ENCODE measurements at places on chromosomes 1 and 21.

DNA sequence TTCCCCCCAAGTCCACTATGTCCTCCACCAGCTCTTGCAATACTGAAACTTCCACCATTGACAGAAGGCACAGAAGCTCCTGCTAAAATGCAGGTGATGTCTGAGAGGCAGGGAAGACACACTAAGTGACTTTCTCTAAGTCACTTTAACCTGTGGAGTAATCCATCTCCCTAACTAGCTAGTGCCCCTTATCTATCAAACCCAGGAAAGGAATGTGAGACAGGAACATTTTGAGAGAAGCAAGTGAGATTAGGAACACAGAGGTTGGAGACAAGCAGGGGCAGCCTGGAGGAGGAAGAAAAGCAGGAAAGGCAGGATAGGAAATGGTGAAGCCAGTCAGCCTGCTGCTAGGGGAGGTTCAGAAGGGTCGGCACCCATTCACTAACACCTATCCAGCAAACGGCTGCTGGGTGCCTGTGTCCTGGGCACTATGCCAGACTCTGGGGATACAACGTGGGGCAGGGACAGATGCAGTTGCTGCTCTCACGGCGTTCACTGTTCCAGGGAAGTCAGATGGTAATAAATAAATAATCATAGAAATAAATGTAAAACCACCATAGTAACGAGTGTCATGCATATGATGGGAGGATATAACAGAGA is 7.0 kb downstream of the GPA33 start:
- no peak for DNase-seq

DNA sequence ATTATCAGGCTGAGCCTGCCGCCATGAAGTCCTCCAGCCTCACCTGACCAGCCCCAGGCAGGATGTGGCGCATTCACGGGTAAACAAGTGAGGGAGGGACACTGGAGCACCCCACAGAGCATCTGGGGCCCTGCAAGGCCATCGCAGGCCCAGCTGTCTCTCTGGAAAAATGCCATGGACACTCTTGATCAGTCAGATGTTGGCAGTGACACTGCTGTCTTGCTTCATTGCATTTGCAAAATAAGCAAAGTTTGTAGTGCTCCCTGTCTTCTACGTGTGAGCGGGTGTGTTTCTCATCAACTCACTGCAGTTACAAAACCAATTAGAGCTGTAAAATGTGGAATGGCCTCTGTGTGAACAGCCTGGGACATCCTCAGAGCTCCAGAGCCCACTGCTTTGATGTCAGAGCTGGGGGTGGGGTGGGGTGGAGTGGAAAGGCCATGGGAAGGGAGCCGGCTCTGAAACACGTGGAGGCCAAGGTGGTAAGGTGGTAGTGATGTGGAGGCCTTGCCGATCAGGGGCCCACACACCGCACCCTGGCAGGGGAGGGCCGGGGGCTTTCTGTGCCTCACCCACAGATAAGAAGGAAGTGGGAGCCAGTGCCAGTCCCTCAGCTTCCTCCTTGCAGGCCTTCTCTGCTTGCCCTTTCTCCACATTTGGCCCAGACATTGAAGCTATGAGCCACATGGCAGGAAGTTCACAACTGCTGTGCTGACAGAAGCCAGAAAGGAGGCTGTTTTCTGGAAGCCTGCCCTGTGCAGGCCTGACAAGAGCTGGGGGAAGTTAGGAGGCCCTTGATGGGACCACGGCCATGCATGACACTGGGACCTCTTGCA is 254.9 kb downstream of the RHOU start:
- DNase-seq = no peak

DNA sequence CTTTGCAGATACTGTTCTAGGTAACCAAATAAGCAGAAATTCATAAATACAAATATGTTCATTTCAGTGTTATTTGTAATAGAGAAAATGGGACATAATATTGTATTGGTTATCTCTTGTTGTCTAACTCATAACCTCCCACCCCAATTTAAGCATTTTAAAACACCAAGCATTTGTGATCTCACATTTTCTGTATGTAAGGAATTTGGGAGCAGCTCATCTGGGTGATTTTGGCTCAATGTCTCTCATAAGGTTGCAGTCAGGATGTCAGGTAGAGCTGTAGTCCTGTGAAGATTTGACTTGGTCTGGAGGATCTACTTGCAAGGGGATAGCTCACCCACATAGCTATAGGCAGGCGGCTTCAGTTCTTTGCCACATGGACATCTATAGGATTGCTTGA is 29.5 kb downstream of the CEP350 start:
- no peak for DNase-seq

DNA sequence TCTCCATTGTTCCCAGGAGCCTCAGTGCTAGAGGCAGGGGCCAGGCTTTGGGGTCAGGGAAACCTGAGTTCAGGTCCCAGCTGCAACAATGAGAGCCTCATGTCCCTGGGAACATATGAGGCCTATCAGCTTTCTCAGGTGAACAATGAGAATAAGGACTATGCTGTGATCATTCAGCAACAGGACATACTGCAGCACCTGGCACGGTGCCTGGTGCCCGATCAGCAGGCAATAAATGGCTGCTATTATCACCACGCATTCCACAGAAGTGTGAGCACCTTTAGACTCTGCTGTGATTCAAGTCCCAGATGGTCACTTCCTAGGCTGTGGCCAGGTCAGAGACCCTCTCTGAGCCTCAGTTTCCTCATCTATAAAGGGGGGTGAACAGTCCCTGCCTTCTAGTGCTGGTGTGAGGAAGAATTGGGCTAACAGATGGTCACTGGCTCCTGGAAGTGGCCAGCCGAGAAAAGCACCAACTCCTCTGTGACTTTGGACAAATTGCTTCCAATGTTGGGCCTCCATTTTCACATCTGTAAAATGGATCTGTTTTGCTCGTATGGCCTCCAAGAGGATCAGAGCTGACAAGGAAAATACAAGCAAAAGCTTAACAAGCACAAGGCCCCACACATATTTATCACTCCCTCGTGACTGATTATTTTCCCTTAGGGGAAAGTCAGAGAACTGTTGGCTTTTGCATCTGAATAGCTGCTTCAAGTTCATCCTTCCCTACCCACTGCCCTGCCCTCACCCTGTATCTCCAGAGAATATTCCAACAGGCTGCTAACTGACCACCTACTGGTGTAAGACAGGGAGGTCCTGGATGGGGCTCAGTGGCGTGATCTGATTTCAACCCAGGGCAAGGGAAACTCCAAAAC is 1.1 kb downstream of the SLC5A9 start:
- no peak for DNase-seq

DNA sequence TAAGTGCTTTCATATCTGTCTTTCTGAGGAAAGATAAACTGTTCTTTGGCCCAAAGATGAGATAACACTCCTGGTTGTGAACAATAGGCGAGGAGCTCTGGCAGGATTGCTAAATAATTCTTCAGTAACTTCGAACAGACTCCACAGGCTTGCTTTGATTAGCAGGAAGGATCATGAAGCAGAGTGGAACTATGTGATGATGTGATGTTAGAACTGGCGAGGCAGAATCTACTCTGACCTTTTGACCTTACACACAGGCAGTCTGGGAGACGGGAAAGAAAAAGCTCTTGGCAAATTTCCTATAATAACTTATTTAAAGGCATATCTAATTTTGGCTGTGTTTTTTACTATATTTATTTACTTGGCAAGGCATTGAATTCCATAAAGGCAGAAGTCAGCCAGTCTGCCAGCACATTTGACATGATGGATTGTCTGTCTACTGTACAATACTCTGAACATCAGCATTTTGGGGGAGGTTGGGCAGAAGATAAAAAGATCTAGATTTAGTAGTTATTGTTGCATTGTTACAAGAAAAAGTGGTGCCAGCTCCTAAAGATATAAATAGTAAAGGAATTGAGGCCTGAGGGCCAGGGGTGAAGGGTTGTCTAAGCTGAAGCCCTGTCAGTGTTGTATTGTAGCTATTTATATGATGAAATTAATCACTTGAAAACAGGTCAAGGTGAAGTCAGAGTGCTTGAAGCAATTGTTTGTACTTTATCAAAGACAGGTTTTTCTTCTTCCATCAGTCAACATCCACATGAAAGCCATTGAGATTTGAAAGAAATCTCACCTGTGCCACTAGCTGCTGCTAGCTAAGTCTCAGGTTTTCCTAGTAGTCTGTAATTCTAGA is 708.8 kb downstream of the LTN1 start:
- no peak for DNase-seq

- no peak for DNase-seq
These were observed 90.1 kb downstream of the LRRC40 start for GRCh38 chr1:70115315-70115714.

- DNase-seq = no peak
These were observed 41.8 kb downstream of the ZNF281 start for GRCh38 chr1:200367841-200368534.

DNA sequence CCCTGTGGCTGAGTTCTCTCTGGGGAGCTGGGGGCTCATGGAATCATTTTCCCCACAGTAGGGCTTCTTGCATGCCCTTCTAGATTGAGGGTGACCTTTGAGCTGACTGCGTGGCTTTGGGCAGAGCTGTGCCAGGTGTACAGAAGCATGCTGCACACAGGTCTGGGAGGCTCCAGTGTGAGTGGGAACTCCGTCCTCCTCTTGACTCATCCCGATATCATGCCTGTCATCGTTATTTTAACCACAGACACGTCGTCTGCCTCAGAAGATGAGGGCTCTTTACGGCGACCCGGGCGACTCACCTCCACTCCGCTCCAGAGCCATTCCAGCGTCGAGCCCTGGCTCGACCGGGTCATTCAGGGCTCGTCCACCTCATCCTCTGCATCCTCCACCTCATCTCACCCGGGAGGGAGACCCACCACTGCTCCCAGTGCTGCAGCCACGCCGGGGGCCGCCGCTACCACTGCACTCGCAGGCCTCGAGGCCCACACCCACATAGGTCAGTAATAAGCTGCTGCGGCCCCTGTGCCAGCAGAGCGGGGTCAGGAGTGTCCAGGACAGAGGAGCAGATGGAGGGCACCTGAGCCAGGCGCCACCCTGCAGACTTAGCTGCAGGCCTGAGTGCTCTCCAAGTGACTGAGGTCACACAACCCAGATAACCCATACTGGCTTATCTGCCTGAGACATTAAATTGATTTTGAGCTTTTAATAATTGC is 39.8 kb downstream of the DIP2A start:
- no peak for DNase-seq

DNA sequence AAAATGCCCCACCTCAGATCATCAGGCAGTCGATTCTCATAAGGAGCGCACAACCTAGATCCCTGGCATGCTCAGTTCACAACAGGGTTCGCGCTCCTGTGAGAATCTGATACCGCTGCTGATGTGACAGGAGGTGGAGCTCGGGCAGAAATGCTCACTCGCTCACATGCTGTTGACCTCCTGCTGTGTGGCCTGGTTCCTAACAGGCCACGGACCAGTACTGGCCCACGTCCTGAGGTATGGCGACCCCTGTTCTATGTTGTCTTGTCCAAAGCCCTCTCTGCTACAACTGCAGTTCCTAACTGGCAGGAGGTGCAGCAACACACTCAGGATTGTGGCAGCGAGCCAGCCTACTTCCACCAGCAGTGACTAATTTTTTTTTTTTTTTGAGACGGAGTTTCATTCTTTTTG is 70.6 kb downstream of the CLSTN1 start:
- DNase-seq = no peak

GRCh38 chr1:151905070-151905442 is 4.3 kb downstream of the THEM4 start:
- peak; percentile 32 for DNase-seq

GRCh38 chr1:66831529-66832239 is 30.6 kb upstream of the INSL5 start:
- no peak for DNase-seq

DNA sequence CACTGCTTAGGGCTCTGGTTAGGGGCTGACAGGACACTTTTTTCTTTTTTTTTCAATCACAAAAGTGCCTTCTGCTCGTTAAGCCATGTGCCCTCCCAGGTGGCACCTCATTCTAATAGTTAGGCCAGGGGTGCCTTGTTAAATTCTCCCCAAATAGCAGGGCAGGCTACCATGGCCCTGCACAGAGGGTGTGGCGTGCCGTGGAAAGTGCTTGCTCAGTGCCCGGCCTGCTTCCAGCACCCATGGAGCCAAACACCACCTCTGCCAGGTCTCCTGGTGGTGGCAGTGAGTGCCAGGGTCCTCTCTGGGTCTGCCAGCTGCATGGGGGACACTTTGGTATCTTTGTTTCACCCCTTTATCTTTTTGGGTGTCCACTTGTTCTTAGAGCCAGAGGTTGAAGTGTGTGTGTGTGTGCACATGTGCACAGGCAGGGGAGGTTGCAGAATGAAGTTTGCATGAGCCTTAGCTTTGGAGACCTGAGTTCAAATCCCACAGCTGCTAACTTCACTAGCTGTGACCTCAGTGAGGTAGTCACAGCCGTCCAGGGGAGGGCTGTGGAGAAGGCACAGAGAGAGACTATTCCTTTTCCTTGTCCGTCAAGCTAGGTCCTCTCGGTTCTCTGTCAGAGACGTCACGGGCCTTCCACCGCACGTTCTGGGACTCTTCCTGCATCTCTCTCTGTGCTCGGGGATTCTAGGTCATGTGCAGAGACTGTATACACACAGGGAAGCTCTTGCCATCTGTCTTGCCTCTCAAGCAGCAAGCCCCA is 39.9 kb upstream of the CSF3R start:
- DNase-seq = no peak

GRCh38 chr1:192435704-192436103 is 118.9 kb downstream of the RGS21 start:
- no peak for DNase-seq

DNA sequence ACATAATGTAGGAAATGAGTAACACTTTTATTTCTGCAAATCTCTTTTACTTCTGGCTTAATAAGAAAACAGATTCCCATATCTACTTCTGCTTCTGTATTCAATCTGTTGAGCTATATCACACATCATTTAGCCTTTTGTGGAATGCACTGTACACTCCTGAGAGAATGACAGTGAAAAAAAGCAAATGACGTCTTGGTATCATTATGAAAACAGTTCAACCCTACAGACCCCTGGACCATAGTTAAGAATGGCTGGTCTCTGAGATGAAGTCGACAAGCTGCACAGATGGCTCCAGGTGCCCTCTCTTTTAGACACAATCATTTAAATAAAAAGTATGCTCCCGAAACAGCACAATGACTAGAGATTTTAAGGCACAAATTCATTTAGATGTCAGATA is 247.0 kb downstream of the RERE start:
- DNase-seq = no peak

DNA sequence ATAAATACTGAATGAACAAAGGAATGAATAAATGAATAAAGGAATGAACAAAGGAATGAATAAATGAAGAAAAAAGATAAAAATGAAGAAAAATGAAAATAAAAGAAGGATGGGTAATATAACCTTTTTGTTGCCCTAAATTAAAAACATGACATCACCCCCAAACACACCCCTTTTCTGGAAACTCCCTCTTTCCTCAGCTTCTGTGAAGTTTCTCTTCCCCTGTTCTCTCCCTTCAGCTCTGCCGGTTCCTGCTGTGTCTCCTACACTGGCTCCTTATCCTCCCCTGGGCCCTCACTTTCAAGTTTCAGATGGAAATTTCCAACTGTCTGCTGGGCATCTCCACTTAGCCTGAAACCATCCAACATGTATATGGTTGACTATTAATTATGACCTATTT is 37.9 kb downstream of the RAB3B start:
- DNase-seq = no peak

- no peak for DNase-seq
These were observed 334.4 kb upstream of the DEPDC1 start for GRCh38 chr1:68831281-68831680.

Measured in effector memory CD8-positive, alpha-beta T cell (primary cell).